Stimulated activated effector memory CD8-positive, alpha-beta T cell treated with anti-CD3 and anti-CD28 coated beads, Interleukin-12 subunit alpha, Interleukin-12 subunit beta, amount 100 ng/mL, for 72 hours (primary cell): ENCODE measurements at places on chromosomes 2 and 18.

DNA sequence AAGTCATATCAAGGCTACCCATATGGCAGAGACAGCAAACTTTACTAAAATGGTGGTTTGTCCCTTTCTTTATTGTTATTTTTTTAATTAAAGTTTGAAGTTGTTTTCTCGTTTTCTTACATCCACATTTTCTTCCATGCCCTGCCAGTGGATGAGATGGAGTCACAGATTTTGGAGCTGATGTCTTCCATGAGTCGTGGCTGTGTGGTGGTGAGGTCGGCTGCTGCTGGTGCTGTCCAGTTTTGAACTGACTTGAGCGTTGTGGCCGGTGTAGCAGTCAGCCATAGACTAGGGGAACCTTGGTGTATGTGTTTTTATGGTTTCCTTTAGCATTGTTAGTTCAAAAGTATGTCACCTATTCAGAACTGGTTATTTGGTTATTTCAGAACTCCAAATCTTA, 182.8 kb downstream of the SH3RF3 start:
- no peak for DNase-seq

DNA sequence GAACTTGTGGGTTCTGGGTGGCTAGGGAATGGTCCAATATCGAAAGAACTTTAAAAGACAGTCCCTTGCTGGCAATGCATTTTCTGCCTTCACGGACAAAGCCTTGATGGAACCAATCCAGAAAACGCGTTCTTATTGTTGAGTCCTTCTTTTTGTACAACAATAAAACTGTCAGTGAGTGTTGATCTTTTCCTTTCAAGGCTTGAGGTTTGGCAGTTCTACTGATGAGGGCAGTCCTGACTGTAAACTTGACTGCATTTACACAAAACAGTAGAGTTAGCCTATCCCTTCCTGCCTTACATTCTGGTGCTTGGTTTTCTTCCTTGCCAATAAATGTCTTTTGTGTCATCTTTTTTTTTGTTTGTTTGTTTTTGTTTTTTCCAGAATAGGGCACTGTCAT, 2.5 kb upstream of the UGT1A7 start:
- no peak for DNase-seq

GRCh38 chr2:119432851-119433522, 1.3 kb downstream of the TMEM37 start:
- no peak for DNase-seq

DNA sequence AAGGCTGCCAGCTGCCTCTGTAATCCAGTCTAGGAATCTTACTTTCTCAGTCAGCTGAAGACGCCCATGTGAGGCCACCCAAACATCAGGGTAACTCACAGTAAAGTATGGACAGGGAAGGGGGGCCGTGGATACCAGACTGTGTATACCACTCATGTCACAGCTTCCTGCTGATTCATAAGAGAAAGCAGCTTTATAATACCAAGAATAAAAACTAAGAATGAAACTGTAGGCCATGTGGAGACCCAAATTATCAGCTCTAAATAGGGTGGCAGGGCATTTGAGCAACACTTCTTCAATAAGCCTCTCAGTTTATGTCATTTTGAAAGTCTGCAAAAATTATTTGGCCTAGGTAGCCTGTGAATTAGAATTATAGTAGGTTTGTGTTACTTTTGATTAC, 115.0 kb upstream of the CDCA7 start:
- DNase-seq = peak; percentile 7

GRCh38 chr2:162914161-162914560, 75.6 kb upstream of the KCNH7 start:
- no peak for DNase-seq

DNA sequence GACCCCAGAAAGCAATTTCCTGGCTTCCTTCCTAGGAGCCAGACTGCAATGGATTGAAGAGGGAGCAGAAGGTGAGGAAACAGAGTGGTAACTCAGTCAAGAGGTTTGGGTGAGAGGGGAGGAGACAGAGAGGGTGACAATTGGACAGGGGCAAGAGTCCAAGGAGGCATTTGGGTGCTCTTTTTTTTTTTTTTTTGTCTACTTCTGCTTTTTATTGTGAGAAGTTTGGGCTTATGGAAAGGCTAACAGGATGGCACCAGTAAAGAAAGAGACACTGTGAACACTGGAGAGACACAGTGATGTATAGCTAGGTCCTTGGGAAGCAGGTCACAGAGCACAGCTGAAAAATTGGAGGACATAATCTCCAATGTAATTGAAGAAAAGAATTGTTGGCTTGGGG, 25.0 kb downstream of the CYBRD1 start:
- DNase-seq = no peak

- DNase-seq = no peak
Measured at GRCh38 chr2:232441147-232441651, 14.8 kb upstream of the ALPI start.

- DNase-seq = no peak
Measured at GRCh38 chr18:70578480-70578879, 289.6 kb downstream of the SOCS6 start.

GRCh38 chr2:126244937-126245336, 411.0 kb upstream of the GYPC start:
- peak; percentile 3 for DNase-seq
